Globus pallidus (tissue), 1 donor: ENCODE measurements at places on chromosomes 3 and 15.

DNA sequence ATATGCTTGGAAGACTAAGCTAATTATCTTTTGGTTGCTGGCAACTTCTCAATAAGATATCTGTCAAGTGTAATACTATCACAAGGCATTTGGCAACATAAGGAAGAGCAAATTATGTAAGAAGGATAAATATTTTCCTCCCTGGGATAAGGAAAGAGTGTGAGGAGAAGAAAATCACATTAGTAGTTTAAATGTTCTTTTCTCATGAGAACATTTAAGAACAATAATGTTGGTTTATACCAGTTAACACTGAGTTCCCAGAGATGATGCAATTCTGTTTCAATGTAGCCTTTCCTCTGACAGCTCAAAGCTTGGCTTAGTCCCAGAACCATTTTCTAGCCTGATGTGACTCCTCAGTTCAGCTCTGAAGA is 66.1 kb upstream of the NPHP3 start:
- peak; percentile 51 for DNase-seq

- peak; percentile 33 for DNase-seq
Observed at GRCh38 chr3:190575437-190576185, 61.7 kb downstream of the IL1RAP start.

- no peak for DNase-seq
Observed at GRCh38 chr15:42286445-42287029, 13.3 kb upstream of the TMEM87A start.

DNA sequence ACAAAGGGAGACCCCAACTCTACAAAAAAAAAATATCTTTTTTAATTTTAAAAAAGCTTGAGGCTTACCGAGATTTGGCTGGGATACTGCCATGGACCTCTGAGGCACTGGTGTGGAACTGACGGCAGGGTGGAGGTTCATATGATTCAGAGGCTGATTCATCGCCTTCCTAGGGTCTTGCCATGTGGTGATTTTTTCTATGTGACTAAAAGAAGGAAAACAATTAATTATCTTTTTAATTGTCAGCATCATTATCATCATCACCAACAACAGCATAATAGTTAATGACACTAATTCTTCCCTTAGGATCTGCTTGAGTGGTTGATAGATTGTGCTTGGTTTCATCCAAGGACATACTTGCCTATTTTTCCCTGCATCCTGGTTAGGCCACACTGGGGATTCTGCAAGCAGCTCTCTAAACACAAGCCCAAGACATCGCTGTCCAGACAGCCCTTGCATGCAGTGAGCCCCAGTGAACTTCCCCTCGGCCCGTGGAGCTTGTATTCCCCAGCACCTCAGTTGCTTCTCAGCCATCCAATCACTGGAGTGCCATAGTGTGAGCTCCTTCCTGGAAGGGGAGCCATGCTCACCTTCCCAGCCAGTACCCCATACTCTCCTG is 84.9 kb downstream of the WWTR1 start:
- DNase-seq, result no peak

DNA sequence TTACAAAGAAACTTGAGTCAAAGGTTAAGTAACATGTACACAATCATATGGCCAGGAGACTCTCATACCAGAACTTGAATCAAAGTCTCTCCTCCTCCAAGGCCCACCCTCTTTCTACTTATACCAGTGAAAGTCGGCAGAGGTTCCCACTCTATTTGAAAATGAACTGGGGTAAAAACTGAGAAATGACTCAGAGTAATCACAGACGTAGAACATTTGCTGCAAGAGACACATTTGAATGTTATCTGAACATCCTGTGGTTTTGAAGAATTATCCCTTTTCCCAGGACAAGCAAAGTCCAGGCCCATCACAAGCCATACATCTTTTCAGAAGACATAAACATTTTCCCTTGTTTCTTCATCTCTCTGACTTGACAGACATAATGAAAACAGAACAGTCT is 55.8 kb downstream of the SHOX2 start:
- DNase-seq, result no peak

- no peak for DNase-seq
Observed at GRCh38 chr3:43857361-43858293, 166.9 kb downstream of the ABHD5 start.

DNA sequence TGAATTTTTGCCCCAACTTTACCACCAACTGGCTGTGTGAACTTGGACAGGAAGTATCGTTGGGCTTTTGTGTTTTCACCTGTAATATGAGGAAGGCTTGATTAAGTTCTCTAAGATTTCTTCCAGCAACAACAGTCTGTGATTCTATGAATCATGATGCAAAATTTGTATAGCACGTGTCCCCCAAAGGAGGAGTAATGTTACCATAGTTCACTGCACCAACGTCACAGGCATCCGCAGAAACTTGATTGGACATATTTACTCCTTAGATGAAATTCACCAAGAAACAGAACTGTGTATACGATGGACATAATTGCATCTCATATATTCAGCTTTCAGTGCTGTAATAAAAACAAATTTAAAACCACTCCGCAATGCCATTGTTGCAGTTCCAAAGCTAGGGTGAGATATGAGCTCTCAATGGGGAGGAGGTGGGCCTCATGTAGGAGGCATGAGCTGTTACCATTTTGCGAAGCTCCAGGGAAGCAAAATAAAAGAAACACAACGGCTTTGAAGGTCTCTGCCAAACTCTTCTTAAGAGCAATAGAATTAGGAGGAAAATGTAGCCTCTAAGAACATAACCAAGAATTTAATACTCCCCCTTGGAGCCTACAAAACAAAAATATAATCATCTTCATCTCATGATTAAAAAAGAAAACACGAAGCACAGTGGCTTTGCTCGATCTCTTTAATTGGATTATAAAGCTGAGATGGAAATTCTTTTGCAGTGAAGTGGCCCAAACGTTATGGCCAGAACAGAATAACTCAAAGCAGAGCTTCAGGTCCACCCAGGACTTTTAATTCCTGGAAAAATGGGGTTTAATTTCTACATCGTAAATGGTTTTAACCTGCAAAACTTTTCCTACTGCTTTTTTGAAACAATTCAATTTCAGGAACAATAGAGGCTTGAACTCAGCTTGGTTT is 80.7 kb downstream of the CHST2 start:
- no peak for DNase-seq

- DNase-seq, result no peak
Observed at GRCh38 chr3:132164469-132165092, 129.8 kb upstream of the CPNE4 start.

- DNase-seq, result no peak
Observed at GRCh38 chr15:74042603-74043424, 39.5 kb downstream of the GOLGA6A start.

- DNase-seq, result no peak
Observed at GRCh38 chr15:56058986-56059385, 65.6 kb upstream of the NEDD4 start.

DNA sequence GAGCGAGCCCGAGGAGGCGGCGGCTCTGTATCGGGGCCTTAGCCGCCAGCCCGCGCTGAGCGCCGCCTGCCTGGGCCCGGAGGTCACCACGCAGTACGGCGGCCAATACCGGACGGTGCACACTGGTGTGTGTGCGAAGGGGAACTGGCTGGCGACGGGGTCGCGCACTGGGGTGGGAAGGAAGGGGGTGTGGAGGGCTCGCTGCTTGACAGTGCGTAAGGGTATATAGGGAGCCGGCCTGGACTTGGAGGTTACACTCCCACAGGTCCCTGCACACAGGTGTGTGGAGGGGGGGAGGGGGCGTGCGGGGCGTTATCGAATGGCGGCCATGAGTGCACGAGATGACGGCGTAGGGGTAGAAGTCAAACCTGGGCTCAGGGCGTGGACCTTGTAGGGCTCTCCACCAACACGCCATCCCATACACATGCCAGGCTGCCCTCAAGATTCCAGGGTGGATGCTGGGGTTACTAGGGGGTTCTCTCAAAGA is 389 bp downstream of the APEH start:
- DNase-seq, result no peak

DNA sequence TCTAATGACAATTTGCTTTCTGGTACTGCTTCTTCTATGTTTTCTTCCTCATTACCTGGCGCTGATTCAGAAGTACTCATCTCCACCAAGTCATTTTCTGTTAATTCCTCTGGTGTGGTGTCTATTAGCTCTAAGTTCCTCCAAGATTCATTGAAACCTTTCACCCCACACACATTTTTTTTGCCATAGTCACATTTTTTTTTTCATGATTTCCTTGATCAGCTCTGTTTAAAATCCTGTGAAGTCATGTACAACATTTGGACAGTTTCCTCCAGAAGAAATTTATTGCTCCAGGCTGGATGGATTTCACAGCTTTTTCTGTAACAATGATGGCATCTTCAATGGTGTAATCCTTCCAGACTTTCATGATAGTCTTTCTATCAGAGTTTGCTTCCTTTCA is 243.2 kb upstream of the VEPH1 start:
- DNase-seq, result no peak

DNA sequence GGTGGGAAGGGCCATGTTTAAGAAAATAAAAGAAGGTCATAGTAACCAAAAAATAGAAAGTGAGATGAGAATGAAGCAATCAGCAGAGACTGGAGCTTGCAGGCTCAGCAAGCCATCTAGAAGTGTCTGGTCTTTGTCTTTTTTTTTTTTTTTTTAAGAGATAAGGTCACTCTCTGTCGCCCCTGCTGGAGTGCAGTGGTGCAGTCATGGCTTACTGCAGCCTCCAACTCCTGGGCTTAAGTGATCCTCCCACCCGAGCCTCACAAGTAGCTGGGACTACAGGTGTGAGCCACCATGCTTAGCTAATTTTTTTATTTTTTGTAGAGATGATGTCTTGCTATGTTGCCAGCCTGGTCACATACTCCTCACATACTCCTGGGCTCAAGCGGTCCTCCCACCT is 36.2 kb downstream of the GXYLT2 start:
- no peak for DNase-seq

GRCh38 chr3:48993834-48994233 is 3.8 kb downstream of the P4HTM start:
- no peak for DNase-seq

- DNase-seq, result no peak
Observed at GRCh38 chr3:16092923-16093322, 81.6 kb upstream of the GALNT15 start.

GRCh38 chr3:160566499-160566898 is 1.1 kb upstream of the KPNA4 start:
- no peak for DNase-seq

DNA sequence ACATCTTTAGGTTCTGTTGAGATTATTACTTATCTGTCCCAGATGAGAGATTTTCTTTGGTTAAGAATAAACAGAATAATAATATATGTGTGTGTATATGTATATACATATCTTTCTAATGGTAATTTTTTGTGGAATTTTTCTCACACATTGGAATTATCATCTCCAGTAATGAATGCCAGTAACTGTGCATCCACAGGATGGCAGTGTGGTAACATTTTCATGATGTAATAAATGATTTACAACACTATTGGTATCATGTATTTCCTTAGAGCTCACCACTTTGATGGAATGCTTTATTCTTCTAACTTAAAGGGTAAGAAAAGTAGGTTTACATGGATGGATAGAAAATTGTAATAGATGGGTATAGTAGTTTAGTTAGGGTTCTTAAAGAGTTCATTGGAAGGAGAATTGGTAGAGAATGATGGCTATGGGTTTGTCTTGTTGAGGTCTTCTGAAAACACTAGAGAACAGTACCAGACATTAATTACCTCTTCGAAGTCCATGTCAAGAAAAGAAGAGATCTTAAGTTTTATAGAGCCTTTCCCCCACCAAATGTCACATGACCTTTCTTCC is 78.1 kb downstream of the STT3B start:
- DNase-seq, result no peak

GRCh38 chr15:39512643-39513042 is 68.2 kb upstream of the THBS1 start:
- no peak for DNase-seq

DNA sequence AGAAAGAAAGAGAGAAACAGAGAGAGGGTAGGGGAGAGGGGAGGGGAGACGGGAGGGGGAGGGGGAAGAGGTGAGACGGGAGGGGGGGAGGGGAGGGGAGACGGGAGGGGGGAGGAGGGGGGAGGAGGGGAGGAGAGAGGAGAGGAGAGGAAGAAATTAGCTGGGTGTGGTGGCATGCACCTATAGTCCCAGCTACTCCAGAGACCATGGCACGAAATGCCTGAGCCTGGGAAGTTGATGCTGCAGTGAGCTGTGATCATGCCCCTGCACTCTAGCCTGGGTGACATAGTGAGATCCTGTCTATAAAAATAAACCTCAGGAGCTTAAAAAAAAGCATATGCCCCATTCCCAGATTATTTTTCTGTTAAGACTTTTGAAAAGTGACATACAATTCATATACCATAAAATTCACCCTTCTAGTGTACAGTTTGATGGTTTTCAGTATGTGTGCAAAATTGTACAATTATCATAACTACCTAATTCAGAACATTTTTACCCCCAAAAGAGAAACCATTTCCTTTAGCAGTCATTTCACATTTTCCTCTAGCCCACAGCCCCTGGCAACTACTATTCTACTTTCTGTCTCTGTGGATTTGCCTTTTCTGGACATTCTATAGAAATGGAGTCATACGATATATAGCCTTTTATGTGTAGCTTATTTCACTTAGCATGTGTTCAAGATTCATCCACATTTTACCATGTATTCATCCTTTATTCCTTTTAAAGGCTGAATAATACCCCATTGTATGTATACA is 699.6 kb downstream of the FHIT start:
- no peak for DNase-seq

DNA sequence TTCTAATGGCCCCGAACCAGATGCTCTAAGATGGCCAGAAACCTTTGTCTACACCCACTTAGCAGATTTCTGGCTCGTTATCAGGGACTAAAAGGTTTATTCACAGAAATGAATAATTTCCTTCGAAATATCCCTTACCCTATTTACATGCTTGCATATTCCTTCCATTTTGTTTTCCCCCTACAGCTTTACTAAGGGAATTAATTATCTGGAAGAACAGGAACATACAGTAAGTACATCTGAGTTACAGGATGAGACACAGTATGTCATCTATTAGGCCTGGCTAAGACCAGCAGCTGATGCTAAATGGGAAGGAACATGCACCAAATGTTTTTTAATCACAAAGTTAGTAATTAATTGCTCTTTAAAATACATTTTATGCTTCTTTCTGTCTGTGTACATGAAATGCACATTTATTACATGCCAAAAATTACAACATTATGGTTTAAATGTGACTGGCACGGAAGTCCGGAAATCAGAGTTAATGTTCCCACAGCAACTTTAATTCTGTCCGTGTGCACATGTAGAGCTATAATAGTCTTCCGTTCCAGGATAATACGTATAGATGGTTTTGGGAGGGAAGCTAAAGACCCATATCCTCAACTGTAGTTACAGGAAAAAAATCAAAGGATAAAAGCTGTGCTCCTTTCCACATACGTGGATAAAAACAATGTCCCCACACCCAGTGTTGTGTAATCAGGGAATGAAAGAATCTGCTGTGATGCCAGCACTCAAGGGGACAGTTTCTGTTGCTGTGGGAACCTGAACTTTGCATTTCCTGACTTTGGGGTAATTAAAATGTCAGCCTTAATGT is 82.0 kb downstream of the TIGIT start:
- DNase-seq, result no peak

- DNase-seq, result no peak
Observed at GRCh38 chr3:51605938-51606337, 65.1 kb upstream of the TEX264 start.

DNA sequence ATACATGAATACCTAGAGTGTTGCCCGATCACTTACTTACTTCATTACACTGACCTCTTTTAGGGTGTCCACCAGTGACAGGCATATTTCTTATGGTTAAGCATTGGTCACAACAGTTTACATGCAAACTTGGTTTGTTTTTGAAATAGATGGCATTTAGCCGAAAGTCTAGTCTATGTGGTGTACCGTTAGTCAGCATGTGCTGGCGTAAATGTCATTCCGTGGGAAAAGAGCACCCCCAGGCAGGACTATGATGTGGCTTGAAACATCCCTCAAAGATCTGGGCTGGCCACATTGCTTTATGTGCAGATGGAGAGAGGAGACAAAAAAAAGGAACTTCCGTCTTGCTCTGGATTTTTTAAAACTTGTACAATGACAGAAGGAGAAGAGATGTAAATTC is 357.0 kb upstream of the ICE2 start:
- DNase-seq, result no peak
